ENCODE measurements at places on chromosomes 7 and 10. TPM values are rescaled to one million over a fixed set of nuclear protein-coding genes. Genes with fewer than 3 reads are reported as not detected.

C10orf95 gene
- polyA plus RNA-seq, result not detected

RADIL gene
- polyA plus RNA-seq, result 2.9 TPM

STYXL1 gene
- polyA plus RNA-seq, result 16.3 TPM

POR gene
- polyA plus RNA-seq, result 30.7 TPM

MSS51 gene
- 62.6 TPM for polyA plus RNA-seq

OR2A12 gene
- 0.09 TPM for polyA plus RNA-seq

FAM237B gene
- 0.06 TPM for polyA plus RNA-seq

GLCCI1 gene
- polyA plus RNA-seq, result 14.6 TPM

RAPGEF5 gene
- polyA plus RNA-seq, result 13.9 TPM

SEMA3C gene
- 139 TPM for polyA plus RNA-seq

GRCh38 chr10:69270990-69271389 is 7.3 kb upstream of the HK1 start:
- no peak for DNase-seq

DNA sequence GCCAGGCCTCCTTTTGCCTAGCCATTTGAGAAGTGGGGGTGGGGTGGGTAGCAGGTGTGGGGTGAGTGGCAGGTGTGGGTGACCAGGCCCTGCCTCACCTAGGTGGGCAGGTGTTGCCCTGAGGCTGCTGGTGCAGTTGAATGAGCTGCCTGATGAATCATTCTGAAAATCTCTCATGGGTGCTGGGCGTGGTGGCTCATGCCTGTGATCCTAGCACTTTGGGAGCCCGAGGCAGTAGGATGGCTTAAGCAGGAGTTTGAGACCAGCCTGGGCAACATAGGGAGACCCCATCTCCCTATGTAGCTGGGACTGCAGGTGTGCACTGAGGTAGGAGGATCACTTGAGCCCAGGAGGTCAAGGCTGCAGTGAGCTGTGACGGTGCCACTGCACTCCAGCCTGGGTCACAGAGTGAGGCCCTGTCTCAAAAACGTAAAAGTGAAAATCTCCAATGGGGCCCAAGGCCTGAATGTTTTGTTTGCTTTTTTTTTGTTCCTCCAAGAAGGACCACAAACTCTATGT is 17.7 kb downstream of the TSPAN14 start:
- DNase-seq, result no peak

- DNase-seq, result no peak
These were observed 41.9 kb downstream of the SYPL1 start for GRCh38 chr7:106070201-106070551.

DNA sequence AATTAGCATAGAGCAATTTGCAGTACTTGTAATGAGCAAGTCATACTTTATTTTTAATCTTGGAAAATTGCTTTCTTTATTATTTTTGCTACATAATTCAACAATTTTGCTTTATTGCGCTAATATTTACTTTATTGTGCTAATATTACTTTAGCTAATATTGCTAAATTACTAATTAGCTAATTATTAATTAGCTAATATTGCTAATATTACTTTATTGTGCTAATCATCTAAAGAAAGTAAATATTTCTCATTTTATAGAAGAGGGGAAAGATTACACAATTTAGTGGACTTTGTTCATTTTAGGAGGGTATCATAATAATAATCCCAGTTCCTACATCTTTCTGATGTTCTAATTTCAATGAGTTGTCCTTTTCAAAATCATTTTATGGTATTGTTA is 61.2 kb downstream of the RUNDC3B start:
- DNase-seq, result no peak

DNA sequence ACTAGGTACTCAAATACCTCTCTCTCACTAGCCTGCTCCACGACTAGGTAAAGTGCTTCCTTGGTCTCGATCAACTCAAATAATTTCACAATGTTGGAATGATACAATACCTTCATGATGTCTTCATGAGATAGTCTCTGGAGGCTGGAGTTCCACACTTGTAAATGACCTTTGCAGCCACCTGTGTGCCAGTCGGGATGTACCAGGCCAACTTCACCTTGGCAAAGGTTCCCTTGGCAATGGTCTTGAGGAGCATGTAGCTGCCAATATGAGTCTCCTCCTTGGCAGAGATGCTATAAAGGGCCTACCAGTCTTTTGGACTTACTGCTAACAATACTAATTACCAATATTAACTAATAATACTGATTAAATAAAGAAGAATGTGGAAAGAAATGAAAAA is 42.5 kb upstream of the EEPD1 start:
- no peak for DNase-seq

- DNase-seq, result no peak
These were observed 23.4 kb downstream of the SLC26A3 start for GRCh38 chr7:107779647-107780099.

- DNase-seq, result no peak
These were observed 204.1 kb upstream of the NFE2L3 start for GRCh38 chr7:25947669-25948516.

DNA sequence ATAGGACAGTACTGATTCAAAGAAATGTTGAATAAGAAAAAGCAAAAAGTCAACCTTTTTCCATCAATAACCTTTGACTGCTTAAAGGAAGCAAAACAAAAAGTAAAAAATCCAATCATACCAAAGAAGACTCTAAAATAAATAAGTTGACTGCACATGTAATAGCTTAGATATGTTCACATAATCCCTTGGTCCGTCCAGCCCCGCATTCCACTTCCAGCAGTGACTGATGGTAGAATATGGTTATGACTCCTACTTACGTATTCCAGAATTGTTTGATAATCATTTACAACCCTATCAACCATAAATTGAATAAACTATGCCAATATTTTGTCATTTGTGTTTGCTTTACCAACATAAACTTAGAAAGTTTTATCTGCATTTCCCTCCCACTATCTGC is 77.9 kb downstream of the CTNNA3 start:
- DNase-seq, result no peak

- DNase-seq, result no peak
These were observed 61.6 kb downstream of the MTURN start for GRCh38 chr7:30196408-30196807.

DNA sequence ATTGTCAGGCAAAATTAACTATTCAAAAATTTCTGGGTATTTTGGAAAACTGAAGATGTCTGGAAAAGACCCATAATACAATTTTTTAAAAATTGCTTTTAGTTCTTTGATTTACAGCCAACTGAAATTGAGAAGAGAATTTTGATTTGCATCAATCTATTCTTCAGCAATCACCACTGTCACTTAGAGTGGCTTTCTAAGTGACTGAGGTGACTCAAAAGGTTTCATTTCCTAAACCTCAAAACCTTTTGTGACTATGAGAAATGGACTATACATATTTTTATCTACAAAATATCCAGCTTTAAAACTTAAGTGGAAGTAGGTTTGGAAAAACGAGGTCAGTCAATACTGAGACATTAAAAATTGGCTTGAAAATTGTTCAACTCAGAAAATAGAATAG is 60.0 kb downstream of the ENO4 start:
- DNase-seq, result no peak

DNA sequence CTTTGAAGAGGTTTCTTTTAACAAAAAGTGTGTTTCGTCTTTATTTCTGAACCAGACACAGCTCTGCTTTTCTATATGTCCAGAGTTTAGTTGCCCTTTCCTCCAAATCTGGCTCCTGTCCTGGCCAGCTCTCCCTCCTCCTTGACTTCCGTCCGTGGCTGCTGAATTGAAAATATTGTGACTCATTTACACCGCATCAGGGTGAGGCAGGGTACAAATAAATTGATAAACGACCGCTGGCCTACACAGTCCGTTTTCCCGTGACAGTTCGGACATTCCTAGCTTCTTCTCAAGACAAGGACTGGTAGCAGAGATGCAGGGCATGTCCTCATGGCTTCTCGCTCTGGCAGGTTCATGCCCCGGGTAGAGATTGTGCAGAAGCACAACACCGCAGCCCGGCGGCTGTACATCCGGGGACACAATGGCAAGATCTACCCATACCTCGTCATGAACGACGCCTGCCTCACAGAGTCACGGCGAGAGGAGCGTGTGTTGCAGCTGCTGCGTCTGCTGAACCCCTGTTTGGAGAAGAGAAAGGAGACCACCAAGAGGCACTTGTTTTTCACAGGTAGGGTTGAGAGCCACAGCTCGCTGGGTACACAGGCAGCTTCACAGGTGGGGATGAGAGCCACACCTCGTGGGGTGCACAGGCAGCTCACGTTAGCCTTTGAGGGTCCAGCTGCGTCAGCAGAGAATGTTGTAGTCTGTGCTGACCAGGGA is 126.6 kb downstream of the TRRAP start:
- no peak for DNase-seq

GRCh38 chr7:158976849-158977593 is 120.7 kb downstream of the DYNC2I1 start:
- DNase-seq, result peak; percentile 17

DNA sequence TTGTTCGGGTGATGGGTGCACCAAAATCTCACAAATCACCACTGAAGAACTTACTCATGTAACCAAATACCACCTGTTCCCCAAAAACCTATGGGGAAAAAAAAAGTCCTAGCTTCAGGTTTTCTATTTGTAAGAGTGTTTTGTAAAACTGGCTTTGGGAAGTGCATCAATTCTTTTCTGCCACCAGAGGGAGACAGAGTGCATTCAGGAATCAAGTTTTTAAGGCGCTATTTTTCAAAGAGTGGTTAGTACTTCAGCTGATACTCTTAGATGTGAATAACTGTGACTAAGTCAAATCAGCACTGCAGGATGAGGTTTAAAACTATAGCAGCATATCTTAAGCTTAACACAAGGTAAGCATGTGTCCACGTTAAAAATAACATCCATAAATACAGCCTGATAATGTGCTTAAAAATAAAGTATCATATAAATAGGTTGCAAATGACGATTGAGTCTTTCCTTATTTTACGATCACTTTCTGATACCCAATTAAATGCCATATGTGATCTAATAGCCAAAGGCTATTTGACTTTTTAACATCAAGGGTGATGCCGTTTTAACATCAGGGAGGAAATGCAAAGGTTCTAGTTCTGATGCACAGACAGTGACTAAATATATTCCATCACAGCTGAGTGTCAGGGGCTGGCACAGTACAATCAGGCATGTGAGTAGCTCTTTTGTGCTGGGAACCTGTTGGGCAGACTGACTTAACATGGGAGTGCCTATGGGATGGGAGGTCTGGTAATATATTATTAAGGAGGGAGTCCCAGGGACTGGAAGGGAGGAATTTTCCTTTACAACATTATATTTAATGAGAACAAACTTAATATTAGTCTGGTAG is 10.6 kb upstream of the LYZL2 start:
- peak; percentile 60 for DNase-seq

DNA sequence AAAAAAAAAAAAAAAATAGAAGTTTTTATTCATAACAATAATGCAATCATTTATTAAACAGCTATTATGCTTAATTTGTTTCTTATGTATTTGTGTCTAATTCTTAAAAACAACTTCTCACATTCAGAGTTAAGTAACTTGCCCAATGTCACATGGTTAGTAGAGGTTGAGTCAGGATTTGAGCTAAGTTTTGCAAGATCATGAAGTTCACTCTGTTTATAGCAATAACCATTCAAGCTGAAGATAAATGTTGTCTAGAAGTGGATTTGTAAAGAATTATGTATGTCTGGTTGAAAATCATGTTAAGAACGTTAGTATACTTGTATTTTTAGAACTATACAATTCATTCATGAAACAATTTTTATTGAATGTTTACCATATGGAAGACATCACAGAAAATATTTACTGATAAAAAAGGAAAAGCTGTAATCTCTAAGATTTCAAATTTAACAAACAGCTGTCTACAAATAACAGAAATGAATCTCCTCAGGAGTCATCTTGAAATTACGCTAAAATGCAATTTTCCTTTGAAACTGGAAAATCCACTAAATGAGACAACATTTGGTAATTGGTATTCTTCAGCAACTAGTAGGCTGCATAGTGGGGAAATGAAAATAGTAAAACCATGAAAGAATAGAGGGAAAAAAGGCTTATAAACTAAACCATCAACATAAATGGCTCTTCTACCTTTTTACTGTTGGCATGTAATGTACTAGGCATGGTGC is 70.5 kb upstream of the AHR start:
- no peak for DNase-seq

DNA sequence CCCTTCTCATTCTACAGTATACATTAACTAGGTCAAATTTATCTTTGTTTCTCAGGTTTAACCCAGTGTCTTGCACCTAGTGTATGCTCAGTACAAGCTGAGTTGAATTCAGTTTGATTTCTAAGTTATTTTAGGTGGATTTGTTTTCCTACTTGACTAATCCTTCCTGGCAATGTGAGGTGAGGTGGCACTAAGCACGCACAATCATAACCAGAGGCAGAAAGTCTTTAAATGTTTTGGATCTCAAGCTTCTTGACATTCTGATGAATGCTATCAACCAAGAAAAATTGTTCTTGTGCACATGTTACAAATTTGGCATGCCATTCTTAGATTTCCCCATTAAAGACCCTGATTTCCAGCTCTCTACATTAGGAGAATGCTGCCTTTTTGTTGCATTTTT is 3.2 kb downstream of the BZW2 start:
- no peak for DNase-seq

DNA sequence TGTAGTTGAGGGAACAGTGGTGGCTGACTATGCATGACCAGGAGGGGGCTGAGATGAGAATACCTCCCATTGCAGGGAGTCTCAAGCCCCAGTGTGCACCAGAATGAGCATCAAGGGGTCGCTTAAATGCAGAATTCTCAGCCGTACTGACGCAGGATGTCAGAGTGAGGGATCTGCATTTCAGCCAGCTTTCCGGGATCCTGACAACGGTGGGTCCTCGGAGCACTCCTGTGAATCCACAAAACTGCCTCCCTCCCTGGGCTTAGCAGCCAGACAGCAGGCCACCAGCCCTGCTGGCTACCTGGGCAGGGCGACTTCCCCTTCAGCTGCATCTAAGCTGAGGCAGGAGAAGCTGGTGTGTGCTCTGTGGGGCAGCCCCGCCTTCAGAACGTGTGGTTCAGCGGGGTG is 21.8 kb upstream of the LOXL4 start:
- DNase-seq, result no peak

DNA sequence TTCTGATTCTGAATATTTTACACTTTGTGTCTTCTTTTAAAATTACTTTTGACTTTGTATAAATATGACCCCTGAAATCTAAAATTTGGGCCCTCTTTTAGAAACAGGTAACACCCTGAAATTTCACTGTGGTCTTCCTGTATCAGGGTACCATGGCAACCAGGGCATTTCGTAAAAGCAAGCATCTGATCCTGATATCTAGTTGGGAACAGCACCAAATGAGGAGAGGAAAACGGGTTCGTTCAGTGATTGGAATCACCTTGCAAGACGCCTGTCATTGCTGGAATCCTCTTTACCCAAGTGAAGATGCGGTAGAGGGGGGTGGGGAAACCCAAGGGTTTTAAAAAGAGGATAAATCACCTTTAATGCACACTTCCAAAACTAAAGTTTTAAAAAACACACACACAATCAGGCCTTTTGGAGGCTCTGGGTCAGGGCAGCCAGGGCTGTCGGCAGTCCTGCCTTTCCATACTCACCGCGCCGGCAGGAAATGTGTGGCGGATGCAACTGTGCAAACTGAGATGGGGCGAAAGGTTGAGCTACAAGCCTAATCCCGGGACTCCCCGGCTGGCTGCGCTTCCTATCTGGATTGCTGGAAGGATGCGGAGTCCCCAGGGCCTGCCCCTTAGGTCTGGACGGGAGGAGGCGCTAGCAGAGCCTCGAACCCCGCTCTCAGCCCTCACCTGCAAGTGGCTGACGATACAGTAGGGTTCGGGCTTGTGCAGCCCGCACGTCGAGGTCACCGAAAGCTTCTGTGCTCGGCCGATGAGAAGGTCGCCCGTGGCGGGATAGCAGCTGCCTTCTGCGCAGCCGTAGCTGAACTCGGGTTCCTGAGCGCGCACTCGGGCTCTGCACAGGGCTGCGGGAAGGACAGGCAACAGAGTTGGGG is 1.8 kb downstream of the LAMB1 start:
- no peak for DNase-seq
